ENCODE measurements at places on chromosomes 7 and 10.

GRCh38 chr7:45681596-45682357 is 107.6 kb downstream of the ADCY1 start:
- DNase-seq = no peak

DNA sequence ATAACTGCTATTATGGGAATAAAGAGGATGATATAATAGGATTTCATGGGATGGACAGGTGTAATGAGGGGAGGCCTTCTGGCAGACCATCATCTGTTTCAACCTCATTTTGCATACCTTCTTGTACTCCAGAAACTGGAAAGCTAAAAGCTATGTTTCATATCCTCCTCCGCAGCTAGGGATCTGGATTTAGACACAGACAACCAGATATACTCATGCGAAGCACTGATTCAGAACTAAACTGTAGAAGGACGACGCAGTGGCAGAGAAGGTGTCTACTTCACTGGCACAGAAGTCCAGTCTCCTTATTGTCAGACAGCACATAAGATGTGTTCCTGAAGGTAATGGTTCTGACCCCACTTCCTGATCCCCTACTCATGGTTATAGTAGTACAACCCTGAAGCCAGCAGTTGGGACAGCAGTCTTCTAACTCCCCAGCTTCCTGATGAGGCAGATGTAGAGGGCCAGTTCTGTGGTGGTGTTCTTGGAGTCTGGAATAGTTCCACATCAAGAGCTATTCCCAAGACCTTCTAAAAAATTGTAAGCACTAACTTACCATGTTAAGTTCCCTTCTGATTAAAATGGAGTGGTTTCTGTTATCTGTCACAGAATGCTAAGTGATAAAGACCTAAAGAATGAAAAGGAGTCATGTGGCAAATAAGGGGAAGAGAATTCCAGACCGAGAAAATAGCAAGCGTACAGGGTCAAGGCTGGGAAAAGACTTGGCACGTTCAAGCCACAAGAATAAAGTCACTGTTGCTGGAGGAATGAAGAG is 550.3 kb downstream of the GRM8 start:
- no peak for DNase-seq

- no peak for DNase-seq
These were observed 163.7 kb upstream of the TMEM229A start for GRCh38 chr7:124196519-124196918.

DNA sequence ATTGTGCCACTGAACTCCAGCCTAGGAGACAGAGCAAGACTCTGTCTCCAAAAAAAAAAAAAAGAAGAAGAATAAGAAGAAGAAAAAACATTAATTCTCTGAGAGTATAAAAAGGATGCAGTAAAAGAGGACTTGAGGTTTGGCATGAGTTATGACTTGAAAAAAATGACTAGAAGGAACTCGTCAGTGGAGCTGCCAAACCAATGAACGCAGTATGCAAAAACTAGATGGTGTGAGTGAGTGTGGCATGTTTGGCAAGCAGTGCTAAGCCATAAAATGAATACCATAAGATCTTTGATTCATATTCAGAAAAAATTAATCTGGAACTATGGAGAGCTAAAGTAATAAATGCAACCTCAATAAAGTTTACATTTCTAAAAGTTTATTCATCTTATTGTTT is 68.6 kb upstream of the MEOX2 start:
- no peak for DNase-seq

GRCh38 chr7:105890290-105890997 is 14.0 kb upstream of the ATXN7L1 start:
- no peak for DNase-seq

DNA sequence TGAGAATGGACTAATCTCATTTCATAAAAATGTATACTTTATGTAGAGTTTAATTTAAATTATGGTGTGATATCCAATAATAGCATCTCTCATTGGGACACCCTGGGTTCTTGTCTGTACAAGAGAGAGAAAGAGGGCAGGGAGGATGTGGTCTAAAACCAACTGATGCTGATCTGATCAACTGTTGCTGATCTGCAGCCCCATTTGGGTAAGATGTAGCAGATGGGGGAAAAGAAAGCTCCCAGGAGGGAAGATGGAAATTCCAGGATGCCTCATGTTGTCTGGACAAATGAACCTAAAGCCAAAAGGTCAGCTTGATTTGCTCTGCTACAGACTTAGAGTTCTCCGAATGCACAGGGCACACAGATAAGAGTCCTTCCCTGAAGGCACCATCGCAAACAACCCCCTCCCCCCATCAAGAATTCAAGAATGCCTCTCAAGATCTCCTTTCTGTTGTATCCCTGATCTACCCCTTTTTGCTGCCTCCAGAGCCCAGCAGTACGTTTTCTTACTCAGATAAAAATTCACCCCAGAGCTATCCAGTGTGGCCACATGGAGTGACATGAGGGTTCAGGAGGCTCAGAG is 171.4 kb upstream of the INHBA start:
- no peak for DNase-seq

DNA sequence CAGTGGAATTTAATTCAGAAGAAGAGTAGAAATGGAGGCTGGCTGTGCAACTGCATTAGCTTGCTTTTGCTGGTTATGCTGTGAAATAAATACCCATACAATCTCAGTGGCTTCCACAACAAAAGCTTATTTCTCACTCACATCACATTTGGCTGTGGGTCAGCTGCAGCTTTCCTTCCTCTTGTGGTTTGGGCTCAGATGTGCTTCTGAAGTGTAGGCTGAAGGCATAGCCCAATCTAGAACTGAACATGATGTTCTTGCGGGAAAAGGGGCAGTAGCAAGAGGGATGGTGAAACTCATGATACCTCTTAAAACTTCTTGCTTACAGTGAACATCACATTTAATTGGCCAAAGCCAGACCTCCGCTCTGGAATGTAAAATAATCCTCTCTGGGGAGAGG is 119.9 kb downstream of the HECW1 start:
- DNase-seq = no peak

DNA sequence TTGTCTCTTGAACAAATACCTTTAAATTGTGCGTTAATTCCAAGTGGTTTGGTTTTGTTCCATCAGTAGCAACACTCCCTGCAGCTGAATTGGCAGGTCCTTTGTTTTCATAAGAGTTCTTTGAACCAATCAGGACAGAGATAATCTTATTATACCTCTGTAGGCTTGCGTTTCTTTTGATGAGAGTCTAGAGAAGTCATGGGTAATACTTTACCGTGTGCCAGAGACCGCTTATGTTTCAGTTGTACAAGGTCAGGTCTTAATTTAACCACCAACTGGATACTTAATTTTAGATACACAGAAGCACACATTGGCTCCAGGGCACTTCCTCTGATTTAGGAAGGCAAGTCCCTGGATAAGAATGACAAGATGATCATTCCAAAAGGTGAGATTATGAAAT is at the start of gene ASB15:
ASB15 (plus strand) TSS at position 292 of the 400 bp plus-strand sequence. CDS start 12,682 bp downstream, outside the sequence.
- no peak for DNase-seq

DNA sequence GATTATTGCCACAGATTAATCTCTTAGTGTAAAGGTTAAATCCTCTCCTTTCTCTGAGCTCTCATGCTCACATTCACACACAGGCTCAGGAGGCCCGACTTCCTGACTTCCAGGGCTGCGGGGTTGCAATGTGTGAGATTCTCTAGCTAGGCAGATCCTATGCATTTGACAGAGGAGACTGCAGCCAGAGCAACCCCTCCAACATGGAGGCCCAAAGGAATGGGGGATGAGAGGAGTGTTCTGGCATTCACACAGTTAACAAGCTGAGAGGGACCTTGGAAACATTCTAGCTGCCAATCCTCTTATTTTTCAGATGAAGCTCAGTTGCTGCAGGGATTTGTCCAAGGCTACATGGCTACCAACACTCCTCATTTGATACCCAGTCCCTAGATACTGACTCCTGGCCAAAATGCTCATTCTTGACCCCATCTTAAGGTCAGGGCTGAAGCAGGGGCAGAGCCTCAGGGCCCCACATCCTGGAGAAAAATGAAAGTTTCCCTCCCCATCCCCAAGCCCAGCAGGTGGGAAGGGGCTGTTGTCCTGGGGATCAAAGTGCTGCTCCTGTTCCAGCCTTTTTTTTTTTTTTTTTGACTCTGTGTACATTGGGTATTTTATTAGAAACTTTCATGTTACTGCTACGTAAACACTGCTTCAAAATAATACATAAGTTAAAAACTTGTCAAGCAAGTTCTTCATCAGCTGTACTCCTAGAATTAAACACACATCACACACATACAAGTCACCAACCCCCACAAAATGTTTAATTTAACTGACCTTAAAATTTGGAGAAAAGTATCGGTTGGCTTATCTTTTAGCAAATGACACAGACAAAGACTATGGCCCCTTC is 325.6 kb downstream of the PLXNA4 start:
- no peak for DNase-seq

DNA sequence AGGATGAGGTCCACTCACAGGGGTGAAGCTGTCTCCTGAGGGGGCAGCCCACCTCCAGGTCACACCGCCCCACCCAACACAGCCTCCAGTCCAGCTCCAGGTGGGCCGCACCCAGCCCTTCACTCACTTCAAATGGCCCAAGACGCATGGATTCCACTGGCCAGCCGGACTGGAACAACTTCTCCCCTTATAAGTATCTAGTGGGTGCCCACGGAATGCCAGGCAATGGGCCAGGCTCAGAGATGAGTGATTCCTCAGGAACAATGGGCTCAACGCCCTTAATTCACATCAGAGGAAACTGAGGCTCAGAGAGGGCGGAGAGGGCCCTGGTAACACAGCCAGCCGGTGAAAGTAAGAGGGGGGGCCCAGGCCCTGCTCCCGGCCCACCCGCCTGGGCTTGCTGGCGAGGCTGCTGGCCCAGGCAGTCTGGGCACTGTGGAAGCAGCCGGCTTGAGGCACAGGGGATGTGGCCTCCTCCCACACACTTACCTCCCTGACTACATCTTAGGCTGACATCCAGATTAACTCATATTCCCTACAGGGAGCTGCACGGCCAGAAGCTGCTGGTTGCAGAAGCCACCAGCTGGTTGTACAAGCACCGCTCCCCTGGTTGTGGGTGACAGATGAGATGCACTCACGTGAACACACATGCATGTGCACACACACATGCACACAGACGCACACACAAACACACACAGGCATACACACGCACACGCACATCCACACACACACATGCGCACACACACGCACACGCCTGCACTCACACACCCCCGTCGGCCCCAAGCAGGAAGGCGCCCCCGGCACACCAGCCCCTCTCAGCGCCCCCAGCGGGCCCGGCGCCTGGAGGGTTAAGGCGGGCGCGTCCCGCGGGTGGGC is 1.0 kb upstream of the FAM20C start:
- DNase-seq = peak; percentile 99

DNA sequence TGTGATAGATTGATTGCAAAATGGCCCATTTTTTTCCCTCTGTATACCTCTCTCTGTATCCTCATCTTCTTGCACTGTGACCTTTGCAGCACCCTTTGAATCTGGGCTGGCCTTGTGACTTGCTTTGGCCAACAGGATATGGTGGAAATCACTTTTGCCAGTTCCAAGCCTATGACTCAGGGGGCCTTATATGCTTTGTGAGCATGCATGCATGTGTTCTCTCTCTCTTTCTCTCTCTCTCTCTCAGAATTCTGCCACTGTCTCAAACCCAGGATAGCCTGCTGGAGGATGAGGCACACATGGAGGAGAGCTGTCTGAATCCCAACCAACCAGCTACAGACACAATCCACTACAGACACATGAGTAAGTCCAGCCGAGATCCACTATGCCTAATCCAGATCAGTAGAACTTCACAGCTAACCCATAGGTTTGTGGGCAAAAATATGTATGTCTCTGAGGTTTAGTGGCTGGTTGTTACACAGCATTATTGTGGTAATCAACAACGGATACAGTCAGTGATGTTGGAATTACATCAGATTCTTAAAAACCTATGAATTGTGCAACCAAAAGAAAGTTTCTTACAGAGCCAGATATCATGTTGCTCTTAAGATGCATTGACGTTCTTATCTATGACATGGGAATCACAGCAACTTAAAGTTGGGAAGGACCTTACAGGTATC is 41.8 kb upstream of the ABCB4 start:
- no peak for DNase-seq

DNA sequence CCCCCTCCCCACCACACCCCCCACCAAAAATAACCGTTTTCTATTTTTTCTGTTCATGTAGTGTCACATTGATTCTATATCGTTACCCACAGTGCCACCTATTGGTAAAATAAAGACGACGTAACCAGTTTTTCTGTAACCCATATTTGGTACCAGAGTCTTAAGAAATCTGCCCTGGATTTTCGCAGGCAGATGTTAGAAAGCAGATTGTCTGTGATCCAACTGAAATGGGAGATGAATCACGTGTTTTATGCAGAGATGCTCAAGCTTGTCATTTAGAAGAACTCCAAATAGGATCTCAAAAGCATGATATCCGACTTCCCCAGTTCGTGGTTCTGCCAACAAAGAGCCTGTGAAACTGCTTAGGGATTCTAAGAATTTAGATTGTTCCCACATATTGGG is 261.1 kb upstream of the CSTF2T start:
- DNase-seq = peak; percentile 4

DNA sequence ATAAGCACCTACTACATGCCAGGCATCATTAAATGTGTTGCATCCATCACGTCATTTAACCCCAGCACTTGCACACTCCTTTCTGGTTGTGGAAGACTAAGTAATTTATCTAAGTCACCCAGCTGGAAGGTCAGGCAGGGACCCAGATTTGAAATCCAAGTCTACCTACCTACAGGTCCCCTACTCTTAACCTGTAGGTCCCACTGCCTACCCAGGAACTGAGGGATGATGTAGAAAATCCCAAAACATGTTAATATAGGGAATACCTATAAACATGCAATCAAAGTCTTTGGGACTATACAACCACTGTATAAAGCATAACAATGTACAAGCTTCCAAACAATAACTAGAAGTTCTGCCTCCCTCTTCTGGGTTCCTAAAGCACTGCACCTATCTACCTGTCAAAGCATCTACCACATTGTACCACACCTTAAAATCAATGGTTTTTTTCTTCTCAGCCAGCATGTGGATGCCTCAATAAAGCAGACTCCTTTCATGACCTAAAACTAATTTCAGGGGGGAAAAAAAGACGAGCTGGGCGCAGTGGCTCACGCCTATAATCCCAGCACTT is 5.6 kb downstream of the IL6 start:
- no peak for DNase-seq

DNA sequence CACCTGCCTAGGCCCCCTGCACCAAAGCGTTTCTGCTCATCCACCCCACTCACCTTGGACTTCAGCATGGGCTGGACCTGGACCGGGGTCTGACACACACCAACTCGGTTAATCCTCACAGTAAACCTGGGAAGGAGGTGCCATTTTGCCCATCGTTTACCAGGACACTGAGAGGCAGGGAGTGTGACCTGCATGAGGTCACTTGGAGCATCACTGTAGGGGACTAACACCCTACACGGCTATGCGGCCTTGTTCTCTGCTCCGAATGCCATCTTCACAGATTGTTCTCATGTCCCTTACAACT is 33.0 kb downstream of the ANKRD16 start:
- no peak for DNase-seq

GRCh38 chr7:1368682-1369571 is 90.3 kb downstream of the MICALL2 start:
- no peak for DNase-seq

DNA sequence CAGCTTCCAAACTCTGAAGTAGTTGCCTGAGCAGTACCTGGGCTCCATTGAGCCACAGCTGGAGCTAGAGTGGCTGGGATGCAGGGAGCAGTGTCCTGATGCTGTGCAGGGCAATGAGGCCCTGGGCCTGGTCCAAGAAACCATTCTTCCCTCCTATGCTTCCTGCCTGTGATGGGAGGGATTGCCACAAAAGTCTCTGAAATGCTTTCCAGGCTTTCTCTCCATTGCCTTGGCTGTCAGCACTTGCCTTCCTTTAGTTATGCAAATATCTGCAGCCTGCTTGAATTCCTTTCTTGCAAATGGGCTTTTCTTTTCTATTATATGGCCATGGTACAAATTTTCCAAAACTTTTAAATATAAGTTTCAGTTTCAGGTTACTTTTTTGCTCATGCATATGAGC is 972.2 kb upstream of the MBL2 start:
- no peak for DNase-seq

Data from H54 (cell line).